Neural crest cell (in vitro differentiated cells): ENCODE measurements at places on chromosomes 16 and 17. TPM values are rescaled to one million over a fixed set of nuclear protein-coding genes. Genes with fewer than 3 reads are reported as not detected.

PRR35 gene
- total RNA-seq, result not detected in 2 replicates

CA7 gene
- total RNA-seq, result not detected in 2 replicates

C17orf100 gene
- 3.2 and 3.7 TPM in 2 replicates for total RNA-seq

ASIC2 gene
- total RNA-seq, result 0.12 TPM in 1 of 2 replicates, not detected in the other

PRMT7 gene
- total RNA-seq, result 68.9 and 71.9 TPM in 2 replicates

QPRT gene
- total RNA-seq, result 77.3 and 79.5 TPM in 2 replicates

TLCD2 gene
- 1.1 TPM in 2 replicates for total RNA-seq

TBC1D28 gene
- total RNA-seq, result 0.26 TPM in 1 of 2 replicates, not detected in the other

SLC9A5 gene
- total RNA-seq, result 3.3 and 4.4 TPM in 2 replicates

FBXO39 gene
- not detected in 2 replicates for total RNA-seq

SCIMP gene
- total RNA-seq, result not detected in 2 replicates

TMEM208 gene
- 35.7 and 36.1 TPM in 2 replicates for total RNA-seq
